ENCODE measurements at places on chromosomes 2 and 18. TPM values are rescaled to one million over a fixed set of nuclear protein-coding genes. Genes with fewer than 3 reads are reported as not detected.

The HNRNPA3 gene
- 137 TPM for total RNA-seq

The BZW1 gene
- 350 TPM for total RNA-seq

The CHRND gene
- not detected for total RNA-seq

- DNase-seq: no peak
Observed at GRCh38 chr2:88345842-88346241, 106.7 kb downstream of the FOXI3 start.

DNA sequence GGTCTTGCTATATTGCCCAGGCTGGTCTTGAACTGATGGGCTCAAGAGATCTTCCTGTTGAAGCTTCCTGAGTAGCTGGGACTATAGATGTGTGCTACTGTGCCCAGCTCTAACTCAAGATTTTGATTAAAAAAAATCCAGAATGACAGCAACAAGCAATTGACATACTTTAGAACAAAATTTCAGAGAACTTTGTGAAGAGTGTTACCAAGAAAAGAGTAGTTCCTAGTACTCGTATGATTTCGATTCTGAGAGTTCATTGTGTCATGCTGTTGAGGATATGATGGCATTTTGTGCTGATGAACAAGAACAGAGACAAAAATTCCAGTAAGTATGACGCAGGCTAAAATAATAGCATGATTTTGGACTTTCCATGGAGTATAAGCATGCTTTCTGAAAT is 90.2 kb upstream of the TWSG1 start:
- DNase-seq: no peak

DNA sequence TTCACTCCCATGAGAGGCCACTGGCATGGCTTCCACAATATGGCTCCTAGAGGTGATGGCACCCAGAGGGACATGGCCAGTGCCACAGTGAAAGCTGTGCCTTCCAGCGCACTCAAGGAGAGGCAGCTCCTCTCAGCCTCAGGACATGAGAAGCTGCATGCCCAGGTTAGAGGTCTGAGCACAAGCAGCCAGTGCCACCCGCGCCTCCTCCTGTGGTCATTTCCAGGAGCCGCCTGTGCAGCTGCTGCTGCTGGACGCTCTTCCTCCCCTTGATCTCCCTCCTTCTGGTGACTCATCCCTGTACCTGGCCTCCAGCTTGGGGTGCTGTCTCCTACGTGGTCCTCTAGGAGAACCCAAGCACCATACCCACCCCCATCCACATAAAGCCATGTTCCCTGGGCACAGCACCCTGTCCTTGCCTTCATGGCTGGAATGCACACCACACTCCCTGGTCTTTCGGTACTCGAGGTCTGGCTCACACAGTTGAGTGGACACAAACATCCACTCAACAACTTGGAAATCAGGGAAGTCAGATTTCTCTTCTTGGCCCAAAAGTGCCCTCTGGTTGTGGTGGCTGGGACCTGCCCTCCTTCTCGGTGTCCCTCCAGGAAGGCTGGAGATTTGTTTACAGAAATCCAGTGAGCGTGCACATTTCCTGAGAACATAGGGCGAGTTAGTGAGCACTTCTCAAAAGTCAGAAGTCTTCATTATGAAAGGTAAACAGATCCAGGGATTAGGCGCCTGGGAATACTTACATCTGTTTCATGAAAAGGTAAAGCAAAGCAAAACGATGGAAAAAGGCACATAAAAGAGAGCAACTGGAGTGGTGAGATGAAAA is 96.7 kb downstream of the EIPR1 start:
- no peak for DNase-seq

DNA sequence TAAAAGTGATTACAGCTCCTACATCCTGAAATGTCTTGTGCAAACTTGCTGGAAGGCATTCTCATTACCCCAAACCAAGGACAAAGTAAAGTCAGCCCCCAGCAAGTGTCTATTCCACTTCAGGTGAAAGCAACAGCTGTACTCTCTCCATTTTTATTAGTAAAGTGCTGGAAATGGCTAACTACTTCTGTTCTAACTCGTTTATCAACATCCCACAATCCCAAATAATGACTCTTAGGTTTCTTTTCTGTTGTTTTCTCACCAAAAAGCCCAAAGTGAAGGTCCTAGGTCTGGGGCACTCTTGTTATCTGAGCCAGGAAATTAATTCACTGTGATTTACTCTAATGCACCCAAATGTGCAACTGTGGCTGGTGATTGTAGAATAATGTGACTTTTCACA is 105.7 kb downstream of the LRRC30 start:
- DNase-seq: no peak

DNA sequence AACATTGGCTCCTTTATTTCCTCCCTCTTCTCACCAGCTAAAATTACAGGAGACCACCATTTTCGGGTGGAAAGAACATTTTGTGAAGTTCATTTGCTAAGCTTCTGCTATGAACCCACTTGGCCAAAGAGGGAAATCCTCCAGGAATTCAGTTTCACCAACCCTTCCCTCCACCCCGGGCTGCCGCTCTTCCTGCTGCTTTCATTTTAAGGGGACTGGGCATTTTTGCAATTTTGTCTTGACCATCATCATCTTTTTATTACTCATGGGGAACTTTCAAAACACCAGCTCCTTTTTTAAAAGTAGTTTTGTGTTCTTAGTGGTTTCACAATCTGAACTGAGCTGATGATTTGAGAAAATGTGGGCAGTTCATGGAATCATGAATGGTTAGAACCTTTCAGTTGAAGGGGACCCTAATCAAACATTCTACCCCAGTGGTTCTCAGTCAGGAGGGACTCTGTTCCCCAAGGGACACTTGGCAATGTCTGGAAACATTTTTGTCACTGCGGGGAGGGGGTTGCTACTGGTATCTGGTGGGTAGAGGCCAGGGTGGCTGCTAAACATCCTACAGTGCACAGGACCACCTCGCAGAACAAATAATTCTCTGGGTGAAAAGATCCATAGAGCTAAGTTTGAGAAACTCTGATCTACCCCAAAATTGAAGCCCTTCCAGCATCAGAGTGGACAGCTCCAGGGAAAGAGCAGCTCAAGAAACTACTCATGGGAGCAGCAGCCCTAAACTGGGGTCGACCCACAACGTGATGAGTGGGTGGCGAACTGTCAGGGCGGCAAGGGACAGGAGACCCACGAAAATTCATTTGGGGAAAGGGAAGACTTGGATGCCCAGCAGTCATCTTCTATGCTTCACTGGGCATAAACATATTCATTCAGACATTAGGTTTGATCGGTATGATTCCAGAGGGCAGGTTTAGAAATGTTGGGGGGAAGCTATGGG is 92.9 kb downstream of the ACKR3 start:
- DNase-seq: peak; percentile 27

DNA sequence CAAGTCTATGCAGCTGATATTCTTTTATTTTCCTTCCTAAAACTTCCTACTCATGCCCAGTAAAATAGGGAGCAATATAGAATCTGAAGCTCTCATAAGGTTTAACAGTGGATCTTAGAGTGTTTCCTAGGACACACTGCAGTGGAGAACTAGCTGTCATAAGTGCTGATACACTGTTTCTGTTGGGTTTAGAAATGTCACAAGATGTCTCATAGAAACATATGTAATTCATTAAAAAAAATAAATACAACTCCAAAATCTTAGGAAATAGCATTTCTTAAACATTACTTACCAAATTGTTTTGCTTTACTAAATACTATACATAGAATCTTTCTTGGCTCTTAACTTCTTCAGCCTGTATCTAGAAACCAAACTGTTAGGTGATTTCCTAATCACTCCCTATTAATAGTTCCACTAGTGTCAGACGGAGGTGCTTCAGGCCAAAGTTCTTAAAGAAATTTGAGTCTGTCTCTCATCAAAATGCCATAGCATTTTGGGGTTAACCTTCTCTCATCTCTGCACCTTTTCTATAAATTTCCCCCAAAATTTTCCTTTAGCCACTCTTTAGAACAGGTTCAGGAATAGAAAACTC is 93.7 kb downstream of the CERKL start:
- DNase-seq: no peak

DNA sequence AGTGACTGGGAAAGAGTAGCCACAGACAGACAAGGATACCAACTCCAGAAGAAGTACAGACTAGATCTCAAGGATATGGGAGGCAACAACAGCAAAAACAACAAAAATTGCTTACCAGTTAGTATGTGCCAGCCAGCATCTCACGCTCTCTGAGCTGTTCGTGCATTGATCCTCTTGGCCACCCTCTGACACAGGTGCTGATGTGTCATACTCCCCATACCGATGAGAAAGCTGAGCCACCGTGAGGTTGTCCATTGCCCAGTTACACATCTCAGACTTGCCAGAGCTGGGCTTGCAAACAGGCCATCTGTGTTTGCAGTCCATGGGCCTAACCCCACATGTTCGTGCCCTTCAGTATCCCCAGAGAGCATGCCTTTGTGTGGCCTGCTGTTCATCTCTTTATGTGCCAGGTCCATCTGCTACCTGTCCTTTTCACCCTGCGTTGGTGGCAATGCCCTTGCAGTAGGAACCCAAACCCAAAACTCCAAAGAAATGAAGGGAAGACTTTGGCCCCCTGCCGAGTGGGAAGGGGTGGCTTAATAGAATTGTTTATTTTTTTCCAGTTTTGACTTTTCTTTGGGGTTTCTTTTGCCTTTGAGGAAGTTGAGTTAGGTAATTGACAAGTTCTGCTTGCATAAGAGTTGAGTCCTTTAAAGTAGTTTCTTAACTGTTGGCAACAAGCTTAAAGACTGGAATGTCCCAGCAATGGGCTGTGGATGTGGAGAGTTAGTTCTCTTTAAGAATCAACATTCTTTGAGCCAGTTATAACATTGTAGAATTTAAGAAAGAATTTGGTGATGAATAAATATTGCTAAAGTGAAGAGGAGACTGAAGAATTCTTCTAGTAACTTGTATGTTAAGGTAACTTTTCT is 46.7 kb downstream of the LYPD6B start:
- no peak for DNase-seq
